NCI-H187 treated with DMSO at 0.1 percent for 48 hours (cell line): ENCODE measurements at places on chromosomes 13 and 19.

- no peak for DNase-seq
These were observed 13.1 kb upstream of the THSD1 start for GRCh38 chr13:52419080-52419479.

DNA sequence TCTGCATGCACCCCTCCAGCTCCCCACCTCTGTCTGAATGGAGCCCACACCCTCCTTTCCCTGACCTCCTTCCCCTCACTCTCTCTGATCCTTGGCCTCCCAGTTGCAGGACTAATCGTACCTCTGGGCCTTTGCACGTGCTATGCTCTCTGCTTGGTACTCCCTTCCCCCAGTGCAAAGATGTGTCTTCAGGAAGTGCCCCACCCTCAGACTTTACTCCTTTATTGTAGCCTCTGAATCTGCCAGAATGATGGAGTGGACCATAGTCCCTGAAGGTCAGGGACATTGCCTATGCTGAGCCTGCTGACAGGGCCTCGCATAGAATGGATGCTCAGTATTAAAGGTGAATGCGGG lies 1.3 kb upstream of the JUND start:
- no peak for DNase-seq

GRCh38 chr13:22773465-22773864 lies 407.3 kb upstream of the SGCG start:
- DNase-seq: no peak

DNA sequence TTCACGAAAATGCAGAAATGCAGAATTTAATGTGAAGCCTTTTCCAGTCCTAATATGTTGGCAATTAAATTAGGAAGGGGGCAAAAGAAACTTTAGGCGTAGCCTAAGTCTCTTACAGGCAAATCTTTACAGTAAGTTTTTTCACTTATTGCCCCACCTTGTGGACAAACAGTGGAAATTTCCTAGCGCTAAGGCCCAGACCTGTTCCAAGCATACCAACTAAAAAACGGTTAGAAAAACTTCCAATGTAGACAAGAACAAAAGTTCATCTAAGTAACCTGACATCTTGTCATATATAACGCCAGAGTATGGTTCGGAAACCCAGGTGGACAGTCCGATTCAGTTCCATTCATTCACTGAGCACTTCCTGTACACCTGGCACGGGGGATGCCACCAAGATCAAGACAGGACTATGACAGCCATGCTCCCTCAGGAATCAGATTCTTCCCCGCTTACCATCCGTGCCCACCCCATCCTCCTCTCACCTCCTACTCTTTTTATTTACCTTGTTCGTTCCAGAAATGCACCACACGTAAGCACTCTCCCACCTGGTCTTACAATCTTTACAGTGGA lies 4.9 kb downstream of the ZAR1L start:
- no peak for DNase-seq

DNA sequence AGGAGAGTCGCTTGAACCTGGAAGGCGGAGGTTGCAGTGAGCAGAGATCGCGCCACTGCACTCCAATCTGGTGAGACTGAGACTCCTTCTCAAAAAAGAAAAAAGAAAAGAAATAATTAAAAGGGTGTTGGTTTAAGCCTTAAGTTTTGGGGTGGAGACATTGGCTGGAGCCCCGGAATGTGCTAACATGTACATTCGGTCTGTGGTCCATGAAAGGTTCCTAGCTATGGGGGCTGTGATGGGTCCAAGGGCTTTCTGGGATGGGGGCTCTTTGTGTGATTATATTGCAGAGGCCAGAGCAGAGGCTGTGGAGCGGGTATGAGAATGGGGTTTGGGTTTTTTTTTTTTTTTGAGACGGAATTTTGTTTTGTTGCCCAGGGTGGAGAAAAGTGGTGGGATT lies 14.4 kb downstream of the NFKBID start:
- no peak for DNase-seq

DNA sequence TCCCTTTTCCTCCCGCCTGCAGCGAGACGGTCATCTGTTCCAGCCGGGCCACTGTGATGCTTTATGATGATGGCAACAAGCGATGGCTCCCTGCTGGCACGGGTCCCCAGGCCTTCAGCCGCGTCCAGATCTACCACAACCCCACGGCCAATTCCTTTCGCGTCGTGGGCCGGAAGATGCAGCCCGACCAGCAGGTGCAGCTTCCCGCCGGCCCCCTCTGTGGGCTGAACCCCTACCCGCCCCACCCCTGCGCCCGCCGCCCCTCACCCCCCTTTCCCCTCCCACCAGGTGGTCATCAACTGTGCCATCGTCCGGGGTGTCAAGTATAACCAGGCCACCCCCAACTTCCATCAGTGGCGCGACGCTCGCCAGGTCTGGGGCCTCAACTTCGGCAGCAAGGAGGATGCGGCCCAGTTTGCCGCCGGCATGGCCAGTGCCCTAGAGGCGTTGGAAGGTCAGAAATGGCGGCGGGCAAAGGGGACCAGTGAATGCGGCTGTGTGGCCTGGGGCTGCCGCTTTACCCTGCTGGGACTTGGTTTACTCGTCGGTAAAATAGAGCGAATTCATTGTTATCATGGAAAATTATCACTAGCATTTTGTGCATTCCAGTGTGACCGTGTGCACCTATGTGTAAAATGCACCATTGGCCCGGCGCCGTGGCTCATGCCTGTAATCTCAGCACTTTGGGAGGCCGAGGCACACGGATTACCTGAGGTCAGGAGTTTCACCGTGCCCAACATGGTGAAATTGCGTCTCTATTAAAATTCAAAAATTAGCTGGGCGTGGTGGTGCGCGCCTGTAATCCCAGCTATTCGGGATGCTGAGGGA lies 10.6 kb downstream of the VASP start:
- DNase-seq: no peak

- no peak for DNase-seq
These were observed 22.0 kb downstream of the COL4A1 start for GRCh38 chr13:110284779-110285484.

GRCh38 chr13:46327246-46327645 lies 59.8 kb downstream of the RUBCNL start:
- no peak for DNase-seq

GRCh38 chr19:7636691-7637373 lies at the start of gene STXBP2:
Gene STXBP2 (plus strand): TSS chr19:7637110. CDS start chr19:7637150, 40 bp downstream.
- DNase-seq: no peak

DNA sequence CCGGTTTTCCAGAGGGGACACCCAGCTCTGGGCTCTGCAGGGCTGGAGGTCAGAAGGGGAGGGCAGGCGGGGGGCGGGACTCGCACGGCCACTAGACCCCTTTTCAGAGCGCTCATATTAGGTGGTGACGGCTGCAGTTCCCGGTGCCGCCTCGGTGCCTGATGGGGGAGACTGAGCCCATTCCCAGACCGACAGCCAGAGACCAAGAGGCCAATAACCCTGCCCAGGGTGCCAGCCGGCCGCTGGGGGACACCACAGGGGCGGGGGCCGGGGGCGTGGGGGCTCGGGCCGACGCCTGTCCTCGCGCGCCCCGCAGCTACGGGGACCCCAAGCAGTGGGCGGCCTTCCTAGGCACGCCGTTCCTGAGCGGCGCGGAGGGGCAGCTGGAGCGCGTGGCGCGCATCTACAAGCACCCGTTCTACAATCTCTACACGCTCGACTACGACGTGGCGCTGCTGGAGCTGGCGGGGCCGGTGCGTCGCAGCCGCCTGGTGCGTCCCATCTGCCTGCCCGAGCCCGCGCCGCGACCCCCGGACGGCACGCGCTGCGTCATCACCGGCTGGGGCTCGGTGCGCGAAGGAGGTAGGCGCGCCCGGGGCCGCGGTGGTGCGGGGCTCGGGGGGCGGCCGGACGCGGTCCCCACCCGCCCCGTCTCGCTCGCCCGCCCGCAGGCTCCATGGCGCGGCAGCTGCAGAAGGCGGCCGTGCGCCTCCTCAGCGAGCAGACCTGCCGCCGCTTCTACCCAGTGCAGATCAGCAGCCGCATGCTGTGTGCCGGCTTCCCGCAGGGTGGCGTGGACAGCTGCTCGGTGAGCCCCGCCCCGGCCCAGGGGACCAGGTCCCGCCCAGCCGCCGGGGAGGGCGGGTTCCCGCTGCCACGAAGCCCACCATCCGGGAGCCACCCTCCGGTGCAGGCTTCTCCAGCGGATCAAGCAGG lies 2.4 kb downstream of the TIMM13 start:
- DNase-seq: no peak

- no peak for DNase-seq
These were observed 541.4 kb downstream of the GPC6 start for GRCh38 chr13:93767917-93768409.

DNA sequence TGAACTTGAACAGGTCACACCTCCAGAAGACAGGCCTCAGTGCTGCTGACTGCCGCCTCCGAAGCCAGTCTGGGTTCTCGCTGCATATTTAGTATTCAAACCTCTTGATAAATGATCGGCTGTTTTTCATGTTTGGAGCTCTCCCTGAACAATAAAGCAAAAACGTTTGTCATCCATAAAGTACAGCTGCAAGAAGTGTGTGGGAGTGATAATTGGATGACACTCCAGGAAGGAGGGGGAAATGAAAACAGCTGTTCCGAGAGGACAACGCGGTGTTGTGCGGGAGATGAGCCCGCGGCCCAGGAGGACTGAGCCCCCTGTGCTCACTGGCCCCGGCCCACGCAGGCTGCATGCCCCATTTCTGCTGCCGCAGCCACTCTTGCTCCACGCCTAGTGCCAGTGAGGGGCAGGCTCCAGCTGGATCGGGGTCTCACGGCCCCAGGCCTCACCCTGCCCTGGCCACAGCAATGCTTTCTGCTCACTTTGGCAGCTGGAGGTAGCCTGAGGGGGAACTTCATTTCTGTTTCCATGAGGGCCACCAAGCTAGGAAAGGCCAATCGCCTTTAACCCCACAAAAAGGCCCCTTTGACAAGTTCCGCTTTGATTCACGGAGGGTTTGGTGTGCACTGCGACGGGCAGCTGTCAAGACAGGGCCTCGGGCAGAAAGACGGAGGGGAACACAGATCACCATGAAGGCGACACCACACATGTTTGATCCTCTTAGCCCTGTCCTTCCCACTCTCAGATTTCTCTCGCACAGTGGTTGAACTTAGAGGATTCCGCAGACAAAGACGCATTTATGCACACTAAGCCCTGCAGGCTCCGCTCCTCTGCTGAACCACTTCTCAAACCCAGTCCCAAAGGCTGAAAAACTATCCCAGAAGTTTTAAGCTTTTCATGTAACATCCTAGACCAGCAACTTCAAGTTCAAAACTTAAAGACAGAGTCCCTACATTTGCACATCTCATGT lies 537.6 kb downstream of the EFNB2 start:
- no peak for DNase-seq

- DNase-seq: no peak
These were observed 24.7 kb downstream of the IRS2 start for GRCh38 chr13:109761695-109762094.
